ENCODE measurements at places on chromosomes 2 and 18.

DNA sequence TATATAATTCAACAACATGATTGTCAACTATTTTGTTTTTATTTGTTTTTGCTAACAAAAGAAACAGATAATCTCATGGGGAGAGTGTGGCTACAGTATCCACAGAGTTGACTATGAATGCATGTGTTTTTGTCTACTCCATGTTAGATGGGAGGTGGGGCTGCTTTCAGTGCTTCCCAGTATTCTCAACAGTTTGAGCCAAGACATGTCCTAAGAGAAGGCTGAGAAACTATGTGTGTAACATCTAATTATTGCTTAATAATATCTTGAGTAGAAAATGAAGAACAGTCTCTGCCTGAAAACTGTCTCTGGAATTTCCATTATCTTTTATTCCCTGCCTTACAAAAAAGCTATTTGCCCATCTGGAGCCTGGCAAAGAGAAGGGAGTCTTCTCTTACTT lies 178.8 kb upstream of the MMADHC start:
- no peak for DNase-seq

DNA sequence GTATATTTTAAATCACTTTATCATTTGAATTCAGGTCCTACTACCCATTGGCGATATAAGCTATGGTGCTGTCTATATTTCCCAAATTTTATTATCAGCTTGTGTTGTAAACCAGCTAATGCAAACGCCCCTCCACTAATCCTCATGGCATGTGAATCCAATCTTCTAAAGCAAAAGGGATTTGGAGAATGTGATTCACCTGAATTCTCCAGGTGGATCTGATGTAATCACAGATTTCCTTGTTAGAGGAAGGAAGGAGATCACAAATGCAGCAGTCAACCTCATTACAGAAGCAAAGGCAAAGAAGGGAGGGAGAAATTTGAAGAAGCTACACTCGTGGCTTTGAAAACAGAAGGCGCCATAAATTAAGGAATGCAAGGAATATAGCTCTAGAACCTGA lies 431.1 kb upstream of the CDH19 start:
- DNase-seq, result no peak

DNA sequence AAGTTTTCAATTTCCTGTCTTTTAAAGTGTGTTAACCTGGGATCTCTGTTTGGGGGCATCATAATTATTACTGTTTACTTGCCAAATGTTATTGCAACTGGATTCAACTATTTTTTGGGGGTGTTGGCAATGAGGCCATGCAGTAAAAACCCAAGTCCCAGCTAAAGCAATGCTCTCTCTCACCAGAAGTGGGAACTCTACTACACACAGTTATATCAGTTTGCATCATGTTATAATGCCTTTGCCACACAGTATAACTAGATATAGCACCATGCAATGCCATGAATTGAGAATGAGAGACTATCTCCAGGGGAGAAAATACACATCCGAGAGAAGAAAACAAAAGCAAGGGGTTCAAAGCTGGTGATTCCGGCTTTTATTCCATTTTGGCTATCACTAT lies 79.0 kb downstream of the GCA start:
- DNase-seq, result no peak

GRCh38 chr2:175852879-175853615 lies 149.0 kb downstream of the LNPK start:
- DNase-seq, result no peak

- DNase-seq, result no peak
These were observed 293.5 kb downstream of the ARHGAP15 start for GRCh38 chr2:143422681-143423080.

DNA sequence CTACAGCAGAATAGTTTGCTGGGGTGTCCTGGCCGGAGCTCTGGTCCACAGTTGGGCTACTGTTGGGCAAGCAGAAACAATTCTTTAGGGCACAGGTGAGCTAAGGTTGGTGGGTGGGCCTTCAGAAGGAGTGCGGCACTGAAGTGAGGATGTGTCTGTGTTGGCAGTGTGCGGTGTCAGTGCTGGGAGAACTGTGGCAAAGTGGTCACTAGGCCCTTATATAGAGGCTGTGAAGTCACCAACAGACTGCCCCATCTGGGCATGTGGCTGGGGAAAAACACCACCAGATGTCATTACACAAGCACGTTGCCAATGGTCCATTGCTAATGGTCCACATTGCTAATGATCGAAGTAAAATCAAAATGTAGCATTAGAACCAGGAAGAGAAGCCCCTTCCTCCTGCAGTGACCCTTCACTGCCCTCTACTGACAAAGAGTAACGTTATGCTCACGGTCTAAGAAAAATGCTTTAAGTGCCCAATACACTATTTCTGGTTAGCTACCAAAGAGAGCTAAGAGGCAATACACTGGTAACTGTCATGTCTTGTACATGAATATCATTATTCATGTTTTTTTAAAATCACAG lies 21.3 kb downstream of the SCN1A start:
- no peak for DNase-seq
